A549 treated with Mapracorat at 1 μM for 4 hours (cell line): ENCODE measurements at places on chromosomes 3 and 15. TPM values are rescaled to one million over a fixed set of nuclear protein-coding genes. Genes with fewer than 3 reads are reported as not detected.

SLC25A36 gene
- total RNA-seq: 15.1 to 24.8 TPM (median 22.3 TPM) in 5 replicates

ACAN gene
- 0.77 to 0.99 TPM (median 0.84 TPM) in 5 replicates for total RNA-seq

MNS1 gene
- total RNA-seq: 2.7 to 3.6 TPM (median 2.8 TPM) in 5 replicates

HTR3E gene
- not detected in 5 replicates for total RNA-seq

UPK1B gene
- total RNA-seq: 10.7 to 14.6 TPM (median 12.3 TPM) in 5 replicates

THRB gene
- 0.97 to 1.7 TPM (median 1.0 TPM) in 5 replicates for total RNA-seq

KLHL40 gene
- total RNA-seq: not detected in 5 replicates

C15orf62 gene
- 0.07 TPM in 3 of 5 replicates, not detected in the others for total RNA-seq

KNG1 gene
- not detected in 5 replicates for total RNA-seq

MESP2 gene
- total RNA-seq: 0.27 to 0.72 TPM (median 0.46 TPM) in 5 replicates

ITIH1 gene
- not detected in 5 replicates for total RNA-seq

SSUH2 gene
- total RNA-seq: 0.62 to 1.0 TPM (median 0.70 TPM) in 5 replicates

PRICKLE2 gene
- total RNA-seq: 2.2 to 2.8 TPM (median 2.7 TPM) in 5 replicates

NR1I2 gene
- total RNA-seq: not detected in 5 replicates

MUC20 gene
- total RNA-seq: 0.38 to 1.3 TPM (median 0.54 TPM) in 5 replicates

DUOXA2 gene
- total RNA-seq: not detected in 5 replicates

STXBP5L gene
- not detected in 5 replicates for total RNA-seq

IGDCC3 gene
- 0.09 to 0.19 TPM (median 0.12 TPM) in 5 replicates for total RNA-seq

C3orf80 gene
- total RNA-seq: 1.4 to 1.6 TPM (median 1.5 TPM) in 5 replicates

MINDY2 gene
- 3.6 to 6.4 TPM (median 4.9 TPM) in 5 replicates for total RNA-seq

CLDN16 gene
- 0.16 TPM in 1 of 5 replicates, not detected in the others for total RNA-seq

TWF2 gene
- total RNA-seq: 58.6 to 74.2 TPM (median 73.5 TPM) in 5 replicates

FSIP1 gene
- total RNA-seq: 0.70 to 1.1 TPM (median 0.89 TPM) in 5 replicates

NISCH gene
- 10.0 to 15.4 TPM (median 15.0 TPM) in 5 replicates for total RNA-seq

ST3GAL6 gene
- 0.88 to 1.3 TPM (median 1.1 TPM) in 5 replicates for total RNA-seq

LEKR1 gene
- 0.57 to 2.1 TPM (median 0.73 TPM) in 5 replicates for total RNA-seq

SNUPN gene
- total RNA-seq: 29.8 to 32.4 TPM (median 31.3 TPM) in 5 replicates

LIPC gene
- total RNA-seq: 0.09 to 0.15 TPM (median 0.14 TPM) in 4 of 5 replicates, not detected in the other

PLA2G4D gene
- not detected in 5 replicates for total RNA-seq

TMC3 gene
- total RNA-seq: not detected in 5 replicates

CHRNA7 gene
- total RNA-seq: 4.1 to 5.0 TPM (median 4.3 TPM) in 5 replicates

GOLGA6A gene
- total RNA-seq: 0.07 to 0.26 TPM (median 0.10 TPM) in 5 replicates

ITIH4 gene
- total RNA-seq: 0.63 to 1.9 TPM (median 0.87 TPM) in 5 replicates

LRRN1 gene
- not detected in 5 replicates for total RNA-seq
